ENCODE measurements at places on chromosomes 11 and 22.

GRCh38 chr11:68106165-68106940, 14.8 kb downstream of the CHKA start:
- no peak for DNase-seq

- no peak for DNase-seq
Observed at GRCh38 chr11:88972210-88972609, 93.6 kb downstream of the GRM5 start.

DNA sequence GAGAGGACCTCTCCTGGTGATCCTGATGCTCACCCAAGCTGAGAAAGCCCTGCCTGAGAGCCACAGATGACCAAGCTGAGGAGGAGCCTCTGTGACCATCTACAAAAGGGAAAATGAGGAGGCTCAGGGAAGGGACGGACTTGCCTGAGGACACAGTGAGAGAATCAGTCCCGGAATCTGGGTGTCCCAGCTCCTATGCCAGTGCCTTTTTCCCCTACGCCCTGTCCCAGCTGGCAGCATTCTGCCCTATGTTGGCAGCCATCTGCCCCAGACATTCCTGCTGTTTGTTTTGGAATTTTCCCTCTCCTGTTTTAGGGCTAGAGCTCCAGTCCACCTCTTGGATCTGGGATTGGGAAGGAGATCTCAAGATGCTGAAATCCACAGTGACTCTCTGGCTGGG, 54.6 kb downstream of the C11orf58 start:
- no peak for DNase-seq

DNA sequence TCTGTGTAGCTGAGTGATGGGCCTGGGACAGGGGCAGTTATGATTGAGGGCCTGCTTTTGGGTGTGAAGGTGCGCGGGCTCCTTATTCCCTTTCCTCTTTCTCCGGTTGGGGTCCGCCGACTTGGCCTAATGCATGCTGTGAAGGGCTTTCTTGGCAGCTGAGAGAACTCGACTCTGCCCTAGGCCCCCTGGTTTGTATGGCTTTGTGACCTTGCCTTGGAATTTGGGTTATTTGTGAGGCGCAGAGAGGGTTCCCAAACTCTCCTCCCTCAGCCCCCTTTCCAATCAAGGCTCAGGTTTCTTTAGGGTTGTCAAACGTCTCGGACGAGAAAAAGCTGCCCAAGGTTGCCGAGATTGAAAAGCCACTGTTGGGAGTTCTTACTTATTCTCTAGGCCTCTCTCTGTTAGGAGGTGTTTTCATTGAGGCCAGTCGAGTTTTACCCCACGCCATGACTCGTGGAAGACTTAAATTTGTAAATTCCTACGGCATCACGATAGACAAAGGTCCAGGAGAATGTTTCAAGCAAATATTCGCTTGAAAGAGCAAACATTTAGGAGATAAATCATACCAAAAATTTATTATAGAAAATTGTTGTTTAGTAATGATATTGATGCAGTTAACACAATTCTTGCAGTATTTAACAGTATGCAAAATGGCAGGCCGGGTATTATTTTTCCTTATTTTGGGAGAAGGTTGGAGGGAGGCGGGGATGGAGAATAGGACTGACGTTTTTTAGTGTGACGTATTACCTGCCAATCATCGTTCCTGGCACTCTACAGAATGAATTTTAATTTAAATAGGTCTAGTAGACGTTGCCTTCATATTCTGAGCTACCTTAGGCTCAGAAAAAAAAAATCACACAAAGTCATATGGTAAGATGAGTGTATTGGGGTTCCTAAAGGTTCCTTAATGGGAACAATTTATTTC, 689 bp downstream of the PDHX start:
- DNase-seq, result no peak

- no peak for DNase-seq
Observed at GRCh38 chr22:24153959-24154358, 27.3 kb upstream of the SUSD2 start.

DNA sequence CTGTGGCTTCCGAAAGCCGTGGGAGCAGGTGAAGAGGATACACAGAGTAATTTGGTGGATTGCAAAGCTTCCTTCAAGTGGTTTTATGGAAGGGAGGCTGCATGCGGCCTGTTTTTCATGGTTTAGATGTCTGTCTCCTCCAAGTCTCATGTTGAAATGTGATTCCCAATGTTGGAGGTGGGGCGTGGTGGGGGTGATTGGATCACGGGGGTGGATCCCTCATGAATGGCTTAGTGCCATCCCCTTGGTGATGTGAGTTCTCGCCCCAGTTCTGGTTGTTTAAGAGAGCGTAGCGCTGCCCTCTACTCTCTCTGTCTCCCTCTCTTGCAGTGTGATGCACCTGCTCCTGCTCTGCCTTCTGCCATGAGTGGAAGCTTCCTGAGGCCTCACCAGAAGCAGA, 247.8 kb upstream of the B3GAT1 start:
- DNase-seq, result no peak

DNA sequence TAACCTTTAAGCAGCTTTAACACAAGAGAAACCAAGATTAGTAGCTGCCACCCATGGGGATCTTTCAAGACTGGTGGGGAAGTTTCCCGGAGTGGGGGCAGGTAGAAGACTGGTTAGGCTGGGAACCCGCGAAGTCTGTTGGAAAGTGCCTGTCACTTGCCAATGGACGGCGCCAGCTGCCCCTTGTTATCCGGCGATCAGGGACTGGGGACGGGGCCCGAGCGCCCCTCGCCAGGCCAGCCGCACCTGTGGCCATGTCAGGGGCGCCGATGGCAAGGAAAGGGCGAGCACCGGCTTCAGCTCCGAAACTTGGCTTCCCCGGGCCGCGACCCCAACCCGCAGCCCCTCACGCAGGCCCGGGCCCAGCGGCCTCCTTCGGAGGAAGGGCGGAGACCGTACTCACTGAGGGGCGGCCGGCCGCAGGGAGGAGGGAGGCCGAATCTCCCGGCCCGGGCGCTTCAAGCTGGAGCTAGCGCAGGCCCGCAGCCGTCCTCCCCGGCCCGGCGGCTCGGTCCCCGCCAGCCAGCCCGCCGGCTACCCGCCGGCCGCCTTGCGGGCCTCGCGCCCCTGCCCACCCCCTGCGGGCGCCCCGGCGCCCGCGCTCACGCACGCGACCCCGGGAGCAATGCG, 539 bp downstream of the EIF4ENIF1 start:
- peak; percentile 53 for DNase-seq

GRCh38 chr22:25536589-25536988, 27.9 kb upstream of the GRK3 start:
- no peak for DNase-seq

- DNase-seq, result no peak
Observed at GRCh38 chr11:1877211-1878136, 14.2 kb downstream of the PRR33 start.

- DNase-seq, result no peak
Observed at GRCh38 chr11:58780578-58780977, 48.8 kb upstream of the GLYAT start.

DNA sequence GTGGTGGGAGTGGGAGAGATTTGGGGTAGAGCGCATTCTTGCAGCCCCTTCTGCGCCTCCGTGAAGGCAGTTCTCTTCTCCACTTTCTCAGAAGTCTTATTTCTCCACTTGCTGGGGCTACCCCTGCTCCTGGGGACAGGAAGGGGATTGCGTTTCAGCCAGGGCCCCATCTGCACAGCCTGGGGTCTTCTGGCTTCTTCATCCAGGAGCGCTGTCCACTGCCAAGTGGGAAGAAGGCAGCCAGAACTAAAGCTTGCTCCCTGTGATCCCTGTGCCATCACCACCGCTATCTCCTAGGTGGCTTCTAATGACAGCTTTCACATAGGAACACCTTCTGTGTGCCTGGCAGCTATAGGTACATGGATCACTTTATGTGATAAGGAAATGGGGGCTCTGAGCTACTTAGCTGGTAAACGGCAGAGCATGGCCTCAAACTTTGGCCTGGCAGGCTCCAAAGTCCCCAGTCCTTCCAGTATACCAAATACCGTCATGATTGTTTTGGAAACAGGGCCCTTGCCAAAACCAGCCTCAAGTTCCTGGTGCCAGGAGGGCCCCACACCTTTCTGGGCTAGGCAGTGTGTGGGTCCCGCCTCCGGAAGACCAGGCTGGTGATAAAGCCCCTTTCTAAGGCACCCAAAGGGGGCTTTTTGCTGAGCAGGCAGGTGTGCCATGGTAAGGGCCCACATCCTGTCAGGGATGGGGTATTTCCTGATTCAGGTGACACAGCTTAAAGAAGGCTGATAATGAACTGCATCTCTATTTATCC, 60.4 kb upstream of the PAX6 start:
- no peak for DNase-seq

GRCh38 chr11:9029422-9029821, 25.6 kb upstream of the NRIP3 start:
- no peak for DNase-seq

DNA sequence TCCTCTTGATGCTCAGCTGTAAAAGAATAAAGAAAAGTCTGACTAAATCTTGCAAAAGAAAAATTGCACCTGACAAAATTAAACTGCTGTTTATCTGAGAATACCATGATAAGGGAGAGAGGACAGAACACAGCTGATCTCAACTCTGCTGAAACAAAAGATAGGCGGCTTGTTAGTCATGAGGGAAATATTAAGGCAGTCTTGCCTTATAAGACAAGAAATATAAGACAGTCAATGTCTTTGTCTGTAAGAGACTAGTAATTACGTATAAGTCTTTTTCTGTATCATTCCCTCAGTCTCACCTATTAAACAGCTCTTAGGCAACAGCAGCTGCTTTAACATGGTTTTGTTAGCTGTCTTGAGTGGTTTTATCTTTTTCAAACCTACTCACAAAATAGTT, 296.6 kb downstream of the LUZP2 start:
- no peak for DNase-seq

DNA sequence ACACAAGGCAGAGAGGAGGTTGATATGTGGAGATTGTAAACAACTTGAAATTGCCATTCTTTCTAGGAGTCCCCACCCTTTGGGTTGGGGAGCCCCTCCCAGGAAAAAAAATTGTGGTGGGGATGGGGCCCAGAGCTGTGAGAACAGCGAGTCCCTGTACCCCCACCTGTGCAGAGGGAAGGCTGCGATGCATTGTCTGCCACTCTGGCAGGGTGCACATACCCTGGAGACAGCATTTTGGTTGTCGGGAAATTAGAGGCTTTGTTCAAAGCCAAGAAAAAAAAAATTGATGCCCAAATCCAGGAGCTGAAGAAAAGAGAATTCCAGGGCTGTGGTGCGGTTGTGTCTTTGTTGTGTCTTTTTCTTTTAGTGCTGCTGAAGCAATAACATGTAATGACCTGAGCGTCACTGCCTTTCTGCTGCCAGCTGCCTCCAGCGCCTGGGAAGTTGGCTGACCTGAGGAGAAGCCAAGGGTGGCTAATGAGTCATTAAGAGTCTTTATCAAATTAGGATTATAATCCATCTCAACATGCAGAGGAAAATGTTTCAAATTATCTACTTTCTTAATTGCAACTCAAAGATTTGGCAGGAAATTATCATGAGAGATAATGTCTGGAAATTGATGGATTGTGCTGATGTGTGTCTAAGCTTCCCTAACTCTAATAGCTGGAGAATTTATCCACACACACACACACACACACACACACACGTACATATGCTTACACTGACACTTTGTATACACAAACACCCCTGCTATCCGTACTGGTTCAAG, 8.0 kb upstream of the PKNOX2 start:
- DNase-seq, result no peak

DNA sequence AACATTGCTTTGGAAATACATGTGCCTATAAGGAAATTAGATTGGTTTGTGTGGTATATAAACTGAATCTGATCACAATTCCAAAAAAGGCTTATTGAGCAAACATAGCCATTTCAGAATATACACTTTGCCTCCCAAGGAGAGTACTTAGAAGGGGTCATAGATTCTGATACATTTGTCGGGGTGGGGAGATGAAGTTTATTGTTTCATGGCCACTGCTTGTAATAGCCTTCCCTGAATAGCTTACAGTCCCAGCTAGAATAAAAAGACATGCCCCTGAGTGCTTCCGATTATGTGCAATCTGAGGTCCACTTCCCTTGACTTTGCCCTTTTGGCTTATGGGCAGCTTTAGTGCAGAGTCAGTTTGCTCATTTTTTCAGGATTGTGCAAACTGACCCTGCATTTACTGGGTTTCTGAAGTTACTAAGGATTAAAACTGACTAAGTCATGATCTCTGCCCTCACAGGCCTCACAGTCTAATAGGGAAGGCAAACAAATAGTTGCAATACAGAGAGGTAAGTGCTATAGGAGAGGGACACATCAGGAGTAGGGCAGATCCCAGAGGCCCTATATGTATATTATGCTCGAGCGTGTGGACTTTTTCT, 184.2 kb downstream of the BLID start:
- DNase-seq, result no peak

- DNase-seq, result no peak
Observed at GRCh38 chr22:43012390-43012789, 2.6 kb downstream of the PACSIN2 start.

DNA sequence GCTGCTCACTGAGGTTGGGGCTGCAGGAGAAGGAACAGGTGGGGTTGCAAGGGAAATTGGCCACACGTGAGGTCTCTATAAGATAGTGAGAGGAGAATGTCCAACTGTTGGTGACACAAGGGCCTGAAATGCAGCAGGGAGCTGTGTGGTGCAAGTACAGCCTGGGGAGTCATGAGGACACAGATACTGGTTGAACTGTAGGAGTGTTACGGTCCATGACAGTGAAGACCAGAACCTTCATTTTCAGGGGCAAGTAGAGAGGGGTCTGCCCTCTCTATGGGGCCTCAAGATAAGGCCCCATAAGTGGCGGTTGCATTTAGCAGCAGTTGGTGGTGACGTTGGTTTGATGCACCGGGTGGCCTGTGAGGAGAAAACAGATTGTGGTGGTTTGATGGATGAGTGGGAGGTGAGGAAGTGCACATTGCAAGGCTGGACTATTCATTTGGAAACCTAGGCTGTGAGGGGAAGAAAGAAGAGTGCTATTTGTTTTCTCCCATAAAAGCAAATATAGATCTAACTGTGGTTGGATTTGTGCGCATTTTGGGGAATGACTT, 39.4 kb downstream of the MICAL2 start:
- no peak for DNase-seq

GRCh38 chr11:44631831-44632230, 66.4 kb downstream of the CD82 start:
- no peak for DNase-seq

GRCh38 chr11:45546366-45546765, 119.1 kb downstream of the CHST1 start:
- no peak for DNase-seq

GRCh38 chr11:14041040-14041439, 78.5 kb downstream of the SPON1 start:
- DNase-seq, result no peak

- no peak for DNase-seq
Observed at GRCh38 chr11:78292109-78292803, 103.5 kb downstream of the USP35 start.

- DNase-seq, result no peak
Observed at GRCh38 chr11:21494946-21495345, 697.9 kb upstream of the ANO5 start.

DNA sequence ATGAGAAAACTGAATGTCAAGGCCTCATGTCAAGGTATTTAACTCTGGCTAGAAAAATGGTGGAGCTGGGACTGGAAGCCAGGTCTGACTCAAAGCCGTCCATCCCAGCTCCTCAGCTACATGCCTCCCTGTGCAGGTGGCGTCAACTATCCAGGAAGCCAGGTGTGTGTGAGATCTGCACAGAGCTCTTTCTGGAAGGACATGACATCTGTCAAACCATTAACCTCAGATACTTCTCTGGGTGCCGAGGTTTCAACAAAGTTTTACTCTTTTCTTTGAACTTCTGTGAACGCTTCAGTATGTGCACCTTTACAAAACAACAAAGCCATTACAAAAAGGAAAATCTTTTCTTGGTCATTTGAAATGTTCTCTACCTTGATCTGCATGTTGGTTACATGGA, 7.0 kb upstream of the CASTOR1 start:
- no peak for DNase-seq

All from WERI-Rb-1 (cell line).